ENCODE measurements at places on chromosomes 5 and 9.
A peak's percentile ranks its signal among the peaks of the same experiment; 100 is the strongest.

GRCh38 chr5:61362796-61363368, 30.8 kb downstream of the ZSWIM6 start:
- no peak for DNase-seq

DNA sequence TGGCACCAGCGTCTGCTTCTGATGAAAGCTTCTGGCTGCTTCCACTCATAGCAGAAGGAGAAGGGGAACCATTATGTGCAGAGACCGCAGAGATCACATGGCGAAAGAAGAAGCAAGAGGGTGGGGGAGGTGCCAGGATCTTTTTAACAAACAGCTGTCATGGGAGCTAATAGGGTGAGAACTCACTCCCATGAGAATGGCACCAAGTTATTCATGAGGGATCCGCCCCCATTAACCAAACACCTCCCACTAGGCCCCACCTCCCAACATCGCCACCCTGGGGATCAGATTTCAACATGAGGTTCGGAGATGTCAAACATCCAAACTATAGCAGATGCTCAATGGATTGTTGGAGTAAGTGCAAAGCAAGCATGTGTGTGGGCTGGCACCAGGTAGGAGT, 125.8 kb upstream of the SLIT3 start:
- DNase-seq: no peak

DNA sequence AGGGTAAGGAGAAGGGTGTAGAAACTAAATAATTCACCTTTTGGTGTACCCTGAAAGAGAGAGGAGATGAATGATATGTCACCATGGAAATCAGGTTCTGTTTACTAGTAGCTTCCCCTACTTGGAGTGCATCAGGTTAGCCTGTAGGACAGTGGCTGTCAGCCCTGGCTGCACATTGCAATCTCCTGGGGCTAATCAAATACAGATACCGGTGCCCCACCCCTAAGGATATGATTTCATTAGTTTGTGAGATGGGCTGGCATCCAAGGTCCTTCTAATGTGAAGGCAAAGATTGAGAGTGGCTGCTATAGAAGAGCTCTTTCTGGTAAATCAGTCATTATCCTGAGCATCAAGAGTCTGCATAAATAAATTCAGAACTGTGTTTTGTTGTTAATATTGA, 47.2 kb downstream of the INSYN2B start:
- DNase-seq: no peak

- DNase-seq: no peak
These were observed 5.9 kb downstream of the GFI1B start for GRCh38 chr9:132984202-132985070.

- no peak for DNase-seq
These were observed 594.9 kb downstream of the CCDC171 start for GRCh38 chr9:16147726-16148125.

- no peak for DNase-seq
These were observed 103.8 kb downstream of the INVS start for GRCh38 chr9:100202806-100203205.

GRCh38 chr9:8349901-8350300, 550.3 kb upstream of the DMAC1 start:
- DNase-seq: no peak

DNA sequence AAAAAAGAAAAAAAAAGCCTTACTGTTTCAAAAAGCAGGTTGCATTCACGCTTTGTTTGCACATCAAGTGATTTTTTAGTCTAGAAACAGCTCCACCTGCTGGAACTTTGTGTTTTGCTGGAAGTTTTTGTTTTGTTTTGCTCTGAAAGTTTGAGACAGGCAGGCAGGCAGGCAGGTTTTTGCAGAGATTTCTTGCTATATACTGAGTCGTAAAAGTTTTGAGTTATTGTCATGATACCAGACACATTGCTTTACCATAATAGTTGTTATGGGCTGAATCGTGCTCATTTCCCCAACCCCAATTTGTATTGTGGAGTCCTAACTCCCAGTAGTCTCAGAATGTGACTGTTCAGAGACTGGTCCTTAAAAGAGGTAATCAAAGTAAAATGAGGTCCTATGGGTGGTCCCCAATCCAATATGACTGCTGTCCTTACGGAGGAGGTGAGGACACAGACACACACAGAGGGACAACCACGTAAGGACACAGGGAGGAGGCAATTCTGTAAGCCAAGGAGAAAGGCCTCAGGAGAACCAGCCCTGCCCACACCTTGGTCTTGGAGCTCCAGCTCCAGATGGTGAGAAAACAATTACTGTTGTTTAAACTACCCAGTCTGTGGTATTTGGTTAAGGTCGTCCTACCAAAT, 20.9 kb downstream of the OR2Y1 start:
- DNase-seq: peak; percentile 19

- no peak for DNase-seq
These were observed 61.9 kb upstream of the IL7R start for GRCh38 chr5:35794684-35795375.

DNA sequence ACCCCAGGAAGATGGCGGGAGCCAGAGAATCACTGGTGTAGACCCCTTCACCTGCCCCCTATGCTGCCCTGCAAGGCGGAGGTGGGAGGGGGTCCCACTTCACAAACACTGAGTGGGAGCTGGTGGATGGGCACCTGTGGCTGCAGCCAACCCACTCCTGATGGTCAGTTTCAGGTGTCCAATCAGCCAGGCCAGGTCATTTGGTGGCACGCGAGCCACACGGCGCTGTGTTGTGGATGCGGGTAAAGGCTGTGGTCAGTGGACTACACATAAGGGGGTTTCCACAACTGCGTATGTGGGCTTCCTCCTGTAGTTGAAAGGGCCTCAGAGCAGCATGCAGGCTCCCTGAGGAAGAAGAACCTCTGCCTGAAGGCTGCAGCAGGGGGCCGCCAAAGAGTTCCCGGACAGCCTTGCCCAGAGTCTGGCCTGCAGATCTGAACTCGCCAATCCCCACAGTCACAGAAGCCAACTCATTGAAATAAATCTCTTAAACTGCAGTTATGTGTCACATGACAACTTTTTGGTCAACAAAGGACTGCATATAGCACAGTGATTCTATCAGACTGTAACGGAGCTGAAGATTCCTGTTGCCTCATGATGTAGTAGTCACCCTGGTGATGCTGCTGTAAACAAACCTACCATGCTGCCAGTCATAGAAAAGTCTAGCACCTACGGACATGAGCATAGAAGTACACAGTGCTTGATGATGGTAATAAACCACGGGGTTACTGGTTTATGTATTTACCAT, 284.7 kb upstream of the IRX2 start:
- DNase-seq: no peak

DNA sequence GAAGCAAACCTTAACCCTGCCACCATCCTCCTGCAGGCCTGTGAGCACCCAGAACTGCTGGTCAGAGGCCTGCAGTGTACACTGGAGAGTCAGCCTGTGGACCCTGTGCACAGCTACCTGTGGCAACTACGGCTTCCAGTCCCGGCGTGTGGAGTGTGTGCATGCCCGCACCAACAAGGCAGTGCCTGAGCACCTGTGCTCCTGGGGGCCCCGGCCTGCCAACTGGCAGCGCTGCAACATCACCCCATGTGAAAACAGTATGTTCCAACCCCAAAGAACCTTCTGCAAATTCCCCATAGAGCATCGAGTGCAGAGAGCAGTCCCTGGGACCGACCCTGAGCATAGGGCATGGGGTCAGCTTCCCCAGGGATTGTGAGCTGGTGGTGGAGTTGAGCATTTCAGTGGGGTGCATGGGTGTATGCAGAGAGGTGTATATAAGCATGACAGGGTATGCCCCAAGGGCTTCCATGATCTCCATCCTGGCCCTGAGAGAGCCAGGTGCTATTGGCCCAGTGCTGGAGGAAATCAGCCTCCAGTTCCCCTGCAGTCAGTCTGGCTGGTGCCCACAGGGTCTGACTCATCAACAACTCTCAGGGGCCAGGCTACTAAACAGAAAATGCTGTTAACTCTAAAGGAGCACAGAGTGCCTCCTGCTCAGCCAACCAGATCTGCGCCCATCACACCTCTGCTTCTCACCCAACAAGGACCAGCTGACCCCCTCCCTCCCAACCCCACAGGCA, 126.2 kb downstream of the SAXO1 start:
- no peak for DNase-seq

DNA sequence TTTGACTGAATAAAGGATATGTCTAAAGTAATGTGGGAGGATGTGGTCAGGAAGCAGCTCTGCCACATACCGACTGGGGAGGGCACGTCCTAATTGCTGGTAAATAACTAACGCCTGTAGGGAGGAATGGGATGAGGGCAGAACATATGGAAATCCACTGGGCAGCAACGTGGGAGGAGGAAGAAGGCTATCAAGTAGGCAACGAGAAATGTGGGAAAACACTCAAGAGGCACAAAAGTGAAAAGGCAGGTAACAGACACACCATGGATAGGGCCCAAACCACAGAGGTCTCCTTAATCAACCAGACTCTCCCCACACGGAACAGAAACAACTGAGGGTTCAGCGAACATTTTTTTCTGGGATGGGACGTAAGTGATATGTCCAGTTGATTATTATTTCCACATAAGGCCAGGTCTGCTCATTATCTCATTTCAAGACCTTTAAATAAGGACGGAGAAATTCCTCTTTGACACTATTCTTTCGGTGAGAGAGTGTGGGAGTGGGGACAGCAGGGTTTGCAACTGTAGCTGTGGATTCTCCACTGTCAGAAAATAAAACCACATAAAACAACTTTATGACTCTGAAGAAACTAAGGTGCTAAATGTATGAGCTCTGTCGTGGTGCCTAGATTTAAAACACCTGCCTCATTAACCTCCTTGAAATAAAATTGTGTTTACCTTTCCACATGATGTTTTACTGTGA, 17.0 kb downstream of the IARS1 start:
- DNase-seq: no peak

GRCh38 chr5:63554191-63554590, 408.1 kb downstream of the HTR1A start:
- DNase-seq: no peak

DNA sequence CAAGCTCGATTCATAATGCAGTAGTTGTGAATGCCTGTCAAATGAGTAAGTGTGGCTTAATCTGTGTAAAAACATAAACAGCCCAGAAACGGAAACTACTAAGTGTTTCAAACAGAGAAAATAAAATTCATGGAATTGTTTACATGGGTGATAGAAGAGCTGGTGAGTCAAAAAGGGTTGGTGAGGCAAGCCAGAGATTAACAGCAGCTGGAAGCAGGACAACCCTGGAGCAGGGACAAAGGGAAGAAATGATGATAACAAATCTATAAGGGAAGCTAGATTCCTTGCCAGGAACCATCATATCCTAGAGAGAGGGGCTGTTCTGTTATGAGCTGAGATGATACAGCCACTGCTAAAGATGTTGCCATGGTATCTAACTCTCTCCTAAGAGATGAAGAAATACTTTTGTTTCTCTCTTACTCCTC, 18.0 kb upstream of the PRR16 start:
- DNase-seq: no peak

- DNase-seq: no peak
These were observed 227.5 kb upstream of the NR4A3 start for GRCh38 chr9:99594056-99594780.

GRCh38 chr5:94223235-94223634, 395.2 kb downstream of the KIAA0825 start:
- DNase-seq: no peak

DNA sequence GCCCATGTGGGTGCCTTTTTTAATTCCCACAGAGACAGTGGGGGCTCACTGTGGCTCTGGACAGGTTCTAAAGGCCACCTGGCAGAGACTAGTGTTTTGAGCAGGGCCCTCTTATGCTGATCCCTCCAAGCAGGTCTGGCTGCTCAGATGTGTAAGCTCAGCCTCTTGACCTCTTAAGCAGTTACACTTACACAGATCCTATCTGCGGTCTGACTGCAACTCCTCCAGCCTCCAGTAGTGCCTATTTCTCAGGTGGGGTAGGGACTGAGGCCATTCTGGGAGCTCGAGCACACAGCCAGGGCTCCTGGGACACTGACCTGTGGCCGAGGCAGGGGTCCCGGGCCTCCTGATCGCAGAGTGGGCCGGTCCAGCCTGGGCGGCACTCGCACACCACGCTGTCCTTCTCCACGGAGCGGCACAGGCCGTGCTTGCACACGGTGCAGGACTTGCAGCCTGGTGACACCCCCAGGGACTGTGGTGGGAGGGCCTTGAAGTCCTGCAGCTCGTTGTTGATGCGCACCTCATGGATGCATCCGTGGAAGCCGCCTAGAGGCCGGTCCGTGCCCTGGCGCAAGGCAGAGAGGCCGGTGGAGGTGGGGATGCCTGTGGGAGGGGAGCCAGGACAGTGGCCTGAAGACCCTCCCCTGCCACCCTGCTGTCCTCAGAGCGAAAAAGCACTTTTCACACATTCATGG, 91.9 kb upstream of the PANK3 start:
- no peak for DNase-seq

DNA sequence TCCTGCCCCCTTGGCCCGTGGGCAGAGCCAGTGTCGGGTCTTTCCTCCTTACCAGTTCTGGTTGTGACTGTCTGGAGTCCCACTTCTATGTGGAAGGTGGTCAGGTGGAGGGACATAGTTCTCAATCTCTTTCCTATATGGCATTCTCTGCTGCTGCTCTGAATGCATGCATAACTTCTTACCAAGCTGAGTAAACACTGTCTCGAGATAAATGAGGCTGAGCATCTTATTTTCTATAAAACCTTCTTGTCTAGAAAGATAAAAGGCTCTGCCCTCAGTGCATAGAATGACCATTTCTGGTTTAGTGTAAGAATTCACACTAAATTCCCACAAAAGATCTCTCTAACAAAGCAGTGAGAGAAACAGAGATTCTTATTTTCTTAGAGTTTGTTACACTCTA, 106.2 kb upstream of the TBC1D2 start:
- DNase-seq: no peak

DNA sequence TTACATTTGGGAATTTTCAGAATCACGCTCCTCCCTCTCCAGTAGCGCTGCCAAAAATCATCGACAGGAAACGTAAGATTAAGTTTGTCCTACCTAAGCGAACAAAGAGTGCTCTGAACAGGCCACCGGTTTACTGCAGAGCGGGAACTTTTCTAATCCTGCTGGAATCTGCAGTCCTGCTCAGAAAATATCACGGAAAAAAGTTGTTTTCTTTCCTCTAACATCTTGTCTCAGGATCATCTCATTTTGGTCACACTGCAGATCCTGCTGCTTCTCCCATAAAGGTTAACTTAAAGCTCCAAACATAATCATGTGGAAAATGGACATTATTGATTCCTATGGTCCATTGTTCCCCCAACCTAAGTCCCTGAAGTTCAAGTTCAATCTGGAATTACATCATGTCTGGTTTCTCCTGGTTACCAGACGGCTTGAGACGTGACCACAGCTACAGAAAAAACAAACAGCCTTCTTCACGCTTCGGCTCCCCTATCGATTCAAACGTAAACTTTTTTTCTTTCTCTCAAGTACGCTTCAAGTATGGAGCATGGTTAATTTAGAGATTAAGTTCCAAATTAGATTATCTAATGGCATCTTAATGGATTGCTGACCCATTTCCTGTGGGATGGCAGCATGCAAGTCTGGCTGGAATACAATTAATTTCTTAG, 217.6 kb downstream of the NFIB start:
- no peak for DNase-seq

DNA sequence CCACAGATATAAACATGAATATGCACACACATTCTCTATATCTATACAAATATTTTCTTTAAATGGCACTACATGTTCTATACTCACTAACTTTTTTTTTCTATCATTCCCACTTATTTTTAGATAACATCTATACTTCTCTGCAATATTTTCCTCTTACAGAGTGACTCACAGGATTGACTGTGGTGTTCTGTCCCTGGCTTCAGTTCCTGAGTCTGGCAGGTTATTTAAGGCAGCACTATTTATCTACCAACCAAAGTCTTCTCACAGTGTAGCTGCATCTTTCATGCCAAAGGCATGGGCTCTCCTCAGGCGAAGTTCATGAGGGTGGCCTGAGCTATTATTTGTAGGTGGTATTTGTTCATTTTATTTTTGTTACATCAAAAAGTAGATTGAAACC, 409.0 kb downstream of the PRR16 start:
- no peak for DNase-seq

GRCh38 chr5:69467442-69468225, 25.0 kb upstream of the OCLN start:
- DNase-seq: no peak

All from activated naive CD4-positive, alpha-beta T cell treated with anti-CD3 and anti-CD28 coated beads, Interleukin-2, amount 50 U/mL, for 16 hours (primary cell).